ENCODE measurements at places on chromosomes 13 and 19.

DNA sequence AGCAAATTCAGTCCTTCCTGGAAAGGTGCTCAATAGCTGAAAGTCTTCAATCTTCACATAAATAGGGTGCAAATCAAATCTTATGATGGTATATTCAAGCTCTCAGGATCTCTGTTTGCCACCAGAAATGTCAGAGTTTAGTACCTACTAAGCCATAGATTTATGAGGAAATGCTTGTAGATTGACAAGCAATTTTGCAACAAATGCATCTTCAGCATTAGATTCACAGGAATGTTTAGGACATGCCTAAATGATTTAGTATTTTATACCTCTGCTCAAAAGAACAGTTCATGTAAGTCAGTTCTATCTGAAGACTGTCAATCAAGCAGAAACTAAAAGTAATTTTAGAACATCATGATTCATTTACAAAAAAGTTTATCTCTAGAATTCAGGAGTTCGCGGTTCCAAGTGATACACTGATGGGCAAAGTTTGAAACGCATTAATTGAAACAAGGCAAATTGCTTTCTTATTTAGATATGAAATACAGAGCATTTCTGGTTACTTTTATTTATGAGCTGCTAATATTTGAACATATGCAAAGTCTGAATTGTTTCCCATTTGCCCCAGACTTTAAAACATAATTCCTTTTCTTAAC is 65.7 kb downstream of the DACH1 start:
- no peak for DNase-seq

DNA sequence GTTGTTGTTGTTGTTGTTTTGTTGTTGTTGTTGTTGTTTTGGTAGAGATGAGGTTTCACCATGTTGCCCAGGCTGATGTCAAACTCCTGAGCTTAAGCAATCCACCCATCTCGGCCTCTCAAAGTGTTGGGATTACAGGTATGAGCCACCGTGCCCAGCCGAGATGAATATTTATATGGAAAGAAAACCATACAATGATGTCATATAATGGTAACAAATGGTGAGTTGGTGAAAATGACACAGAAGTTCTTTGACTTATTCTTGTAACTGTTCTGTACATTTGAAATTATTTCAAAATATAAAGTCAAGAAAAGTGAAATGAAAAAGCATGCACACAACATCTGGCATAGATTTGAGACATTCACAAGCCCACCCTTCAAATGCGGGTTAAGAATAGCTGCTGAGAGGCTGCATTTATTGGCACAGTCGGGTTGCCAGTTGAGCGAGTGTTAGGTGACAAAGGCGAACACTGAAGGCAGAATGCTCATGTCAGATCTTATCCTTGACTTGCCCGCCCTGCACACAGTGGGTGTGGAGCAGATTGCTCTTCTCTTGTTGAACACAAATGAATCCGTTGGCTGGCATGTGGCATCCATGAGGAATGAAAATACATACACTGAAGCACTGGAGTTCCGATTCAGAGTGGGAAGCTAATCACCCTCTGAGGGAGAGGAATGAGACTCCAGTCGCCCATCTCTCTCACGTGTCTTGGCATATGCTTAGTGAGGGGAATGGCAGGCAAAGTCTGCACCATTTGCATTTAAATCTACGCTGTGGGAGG is 15.8 kb upstream of the UBE2S start:
- no peak for DNase-seq

DNA sequence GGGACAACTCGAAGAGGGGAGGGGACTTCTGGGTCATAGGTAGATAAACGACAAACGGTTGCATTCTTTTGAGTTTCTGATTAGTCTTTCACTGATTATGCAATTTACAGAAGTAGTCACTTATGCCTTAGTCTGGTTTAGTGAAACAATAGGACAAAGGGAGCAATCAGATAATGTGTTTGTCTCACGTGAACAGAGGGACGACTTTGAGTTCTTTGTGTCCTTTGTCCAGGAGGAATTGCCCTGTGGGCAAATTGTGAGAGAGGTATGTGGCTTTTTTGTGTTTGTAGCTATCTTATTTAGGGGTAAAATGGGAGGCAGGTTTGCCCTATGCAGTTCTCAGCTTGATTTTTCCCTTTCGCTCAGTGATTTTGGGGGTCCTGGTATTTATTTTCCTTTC is 362.9 kb upstream of the PCDH20 start:
- no peak for DNase-seq

- no peak for DNase-seq
Observed at GRCh38 chr19:8371011-8371804, 7.3 kb downstream of the ANGPTL4 start.

- no peak for DNase-seq
Observed at GRCh38 chr19:5128251-5128935, 159.5 kb downstream of the KDM4B start.

DNA sequence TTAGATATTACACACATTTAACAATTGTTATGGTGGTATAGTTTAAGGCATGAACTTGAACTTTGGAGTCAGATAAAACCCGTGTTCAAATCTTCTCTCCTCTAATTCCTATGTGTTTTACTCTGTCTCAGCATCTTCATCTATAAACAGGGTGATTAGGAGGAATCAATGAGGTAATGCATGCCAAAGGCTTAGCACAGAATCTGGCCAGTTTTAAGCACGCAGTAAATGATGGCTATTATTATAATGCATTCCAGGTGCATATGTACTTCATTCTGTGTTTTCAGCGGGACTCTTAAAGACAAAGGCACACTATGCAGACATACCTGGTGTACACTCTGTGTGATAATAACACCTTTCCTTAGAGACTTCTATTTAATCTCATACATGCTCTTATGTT is 88.0 kb upstream of the FRY start:
- DNase-seq: no peak

- DNase-seq: peak; percentile 86
Observed at GRCh38 chr19:57435062-57435978, at the start of gene ZNF749. TSS of gene ZNF749 (plus strand) at chr19:57435325. CDS start at chr19:57435579, 254 bp downstream.

GRCh38 chr13:26919311-26919710 is 158.7 kb upstream of the GPR12 start:
- no peak for DNase-seq

GRCh38 chr13:72760189-72760588 is 21.5 kb downstream of the DIS3 start:
- no peak for DNase-seq

DNA sequence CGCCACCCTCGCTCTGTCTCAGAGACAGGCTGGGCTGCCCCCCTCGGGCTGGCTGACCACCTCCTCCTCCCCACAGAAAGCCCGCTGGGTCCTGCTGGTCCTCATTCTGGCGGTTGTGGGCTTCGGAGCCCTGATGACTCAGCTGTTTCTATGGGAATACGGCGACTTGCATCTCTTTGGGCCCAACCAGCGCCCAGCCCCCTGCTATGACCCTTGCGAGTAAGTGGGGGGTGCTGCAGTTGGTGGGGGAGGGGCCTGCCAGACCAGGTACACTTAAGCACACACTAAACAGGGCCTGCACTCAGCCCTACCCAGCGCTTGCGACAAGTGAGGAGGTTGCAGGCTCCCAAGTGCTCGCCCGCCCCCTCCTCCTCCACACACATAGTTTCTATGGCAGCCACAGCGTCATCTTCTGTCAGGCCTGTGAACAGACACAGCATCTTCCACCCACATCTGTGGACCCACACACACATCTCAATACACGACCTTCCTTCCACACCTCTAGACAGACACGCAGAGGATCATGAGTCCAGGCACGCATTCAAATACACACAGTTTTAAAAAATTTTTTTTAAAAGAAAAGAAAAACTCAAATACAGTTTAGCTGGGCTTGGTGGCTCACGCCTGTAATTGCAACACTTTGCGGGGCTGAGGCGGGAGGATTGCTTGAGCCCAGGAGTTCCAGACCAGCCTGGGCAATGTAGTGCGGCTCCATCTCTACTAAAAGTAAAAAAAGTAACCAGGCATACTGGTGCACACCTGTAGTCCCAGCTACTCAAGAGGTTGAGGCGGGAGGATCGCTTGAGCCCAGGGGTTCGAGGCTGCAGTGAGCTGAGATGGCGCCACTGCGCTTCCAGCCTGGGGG is 18.4 kb downstream of the PLD3 start:
- DNase-seq: no peak
